ENCODE measurements at places on chromosomes 12 and 14.

- DNase-seq: no peak
Observed at GRCh38 chr12:1605129-1606020, 11.0 kb upstream of the FBXL14 start.

GRCh38 chr14:52473557-52473956 is 78.7 kb downstream of the TXNDC16 start:
- DNase-seq: no peak

GRCh38 chr12:110371408-110372055 is 32.0 kb downstream of the ANAPC7 start:
- DNase-seq: no peak

- no peak for DNase-seq
Observed at GRCh38 chr12:3315201-3315661, 175.8 kb upstream of the PRMT8 start.

GRCh38 chr12:87439990-87440827 is 589.0 kb downstream of the C12orf50 start:
- DNase-seq: no peak

GRCh38 chr14:99831903-99832685 is 38.9 kb downstream of the EML1 start:
- DNase-seq: no peak

DNA sequence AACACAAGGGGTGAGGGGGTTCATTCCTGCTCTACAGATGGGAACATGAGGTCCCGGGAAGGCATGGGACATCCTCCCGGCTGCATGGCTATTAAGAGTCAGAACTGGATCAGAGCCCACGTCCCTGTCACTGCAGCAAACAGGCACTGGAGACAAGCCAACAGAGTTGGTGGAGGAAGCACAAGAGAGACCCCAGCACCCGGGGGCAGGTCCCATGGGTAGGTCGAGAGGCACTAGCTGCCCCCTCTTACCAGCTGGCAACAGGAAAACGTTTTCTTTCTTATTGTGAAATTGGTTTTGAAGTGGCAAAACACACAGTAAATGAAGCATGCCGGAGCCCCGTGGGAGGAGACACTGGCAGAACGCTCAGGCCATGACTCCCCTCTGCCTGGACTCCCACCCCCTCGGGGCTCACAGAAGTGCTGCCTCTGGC is 43.6 kb downstream of the SYNE3 start:
- no peak for DNase-seq

DNA sequence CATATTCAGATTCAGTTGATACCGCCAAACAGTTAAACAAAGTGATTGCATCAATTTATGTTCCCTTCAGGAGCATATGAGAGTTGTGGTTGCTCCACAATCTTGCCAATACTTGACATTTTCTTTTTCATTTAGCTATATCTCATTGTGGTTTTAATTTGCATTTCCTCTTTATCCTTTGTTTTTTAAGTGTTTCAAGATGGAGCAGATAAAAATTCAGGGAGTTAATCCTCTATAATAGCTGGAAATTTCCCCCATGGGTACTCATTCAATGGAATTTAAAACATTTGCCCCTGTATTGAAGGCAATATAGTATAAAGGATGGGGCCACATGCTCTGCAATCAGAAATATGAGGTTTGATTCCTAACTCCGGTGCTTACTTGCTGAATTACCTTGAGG is 1.1 kb upstream of the EXD2 start:
- DNase-seq: no peak

GRCh38 chr14:74213907-74214803 is 25.1 kb upstream of the VSX2 start:
- no peak for DNase-seq

- DNase-seq: no peak
Observed at GRCh38 chr14:53022593-53022992, 71.7 kb upstream of the FERMT2 start.

GRCh38 chr14:30484976-30485375 is 74.0 kb upstream of the G2E3 start:
- no peak for DNase-seq
